PC-3 (cell line): ENCODE measurements at places on chromosomes 5 and 9. TPM values are rescaled to one million over a fixed set of nuclear protein-coding genes. Genes with fewer than 3 reads are reported as not detected.
A peak's percentile ranks its signal among the peaks of the same experiment; 100 is the strongest.

The SPATA9 gene
- total RNA-seq: not detected in 2 replicates

The KLF4 gene
- 38.8 and 55.1 TPM in 2 replicates for total RNA-seq

The PCDHGA2 gene
- total RNA-seq: not detected in 2 replicates

The FGD3 gene
- 5.4 and 6.3 TPM in 2 replicates for total RNA-seq

DNA sequence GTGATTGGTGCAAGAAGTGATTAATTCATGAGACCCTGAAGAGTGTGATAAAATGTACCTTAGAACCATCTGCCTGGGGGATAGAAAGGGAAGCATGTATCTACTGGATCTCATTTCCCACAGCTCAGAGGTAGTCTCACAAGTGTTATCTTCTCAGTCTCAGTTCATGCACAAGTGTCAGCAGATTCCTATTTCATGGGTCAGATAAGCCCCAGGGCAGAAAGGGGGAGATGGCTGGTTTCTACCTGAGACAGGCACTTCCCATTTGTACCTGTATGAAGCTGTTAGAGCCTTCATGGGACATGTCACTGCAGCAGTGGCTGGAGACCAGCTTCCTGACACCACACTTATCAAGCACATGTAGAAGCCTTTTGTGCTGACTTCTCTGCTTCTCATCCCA is 45.6 kb upstream of the SMIM15 start:
- H3K27ac ChIP-seq: no peak overlapping the region
- H3K4me1 ChIP-seq: no peaks in the 10 kb centered on the region
- no peaks in the 10 kb centered on the region for H3K27me3 ChIP-seq
- H3K4me3 ChIP-seq: no peak overlapping the region
- H3K36me3 ChIP-seq: no peaks in the 10 kb centered on the region

- H3K27ac ChIP-seq: no peak overlapping the region
- peaks cover 74% of the 10 kb centered on the region for H3K4me1 ChIP-seq
- no peaks in the 10 kb centered on the region for H3K27me3 ChIP-seq
- H3K4me3 ChIP-seq: no peak overlapping the region
Measured at GRCh38 chr5:140342896-140343295, 3.5 kb downstream of the HBEGF start.

DNA sequence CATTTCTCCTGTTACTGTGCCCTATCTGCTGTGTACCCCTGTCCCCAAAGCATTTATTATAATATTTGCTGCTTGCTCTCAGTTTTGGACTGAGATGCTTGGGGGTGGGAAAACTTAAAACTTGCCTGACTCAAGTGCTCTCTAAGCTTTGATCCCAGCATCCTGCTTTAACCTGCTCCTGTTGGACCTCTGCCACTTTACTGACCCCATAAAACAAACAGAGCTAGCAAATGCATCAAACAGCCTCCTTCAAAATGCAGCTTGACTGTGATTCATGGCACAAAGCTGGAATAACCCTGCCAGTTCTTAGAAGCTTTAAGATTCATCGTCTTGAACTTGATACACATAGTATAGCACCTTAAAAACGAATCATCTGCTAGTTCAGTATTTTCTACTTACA is 212.5 kb downstream of the DEPDC1B start:
- peak overlapping the region; percentile 65; the same call in 1 of the 2 replicates for H3K4me3 ChIP-seq
- DNase-seq: peak; percentile 38
- H3K36me3 ChIP-seq: no peaks in the 10 kb centered on the region
- H3K4me1 ChIP-seq: peaks cover 7% of the 10 kb centered on the region; the same call in 1 of the 2 replicates

DNA sequence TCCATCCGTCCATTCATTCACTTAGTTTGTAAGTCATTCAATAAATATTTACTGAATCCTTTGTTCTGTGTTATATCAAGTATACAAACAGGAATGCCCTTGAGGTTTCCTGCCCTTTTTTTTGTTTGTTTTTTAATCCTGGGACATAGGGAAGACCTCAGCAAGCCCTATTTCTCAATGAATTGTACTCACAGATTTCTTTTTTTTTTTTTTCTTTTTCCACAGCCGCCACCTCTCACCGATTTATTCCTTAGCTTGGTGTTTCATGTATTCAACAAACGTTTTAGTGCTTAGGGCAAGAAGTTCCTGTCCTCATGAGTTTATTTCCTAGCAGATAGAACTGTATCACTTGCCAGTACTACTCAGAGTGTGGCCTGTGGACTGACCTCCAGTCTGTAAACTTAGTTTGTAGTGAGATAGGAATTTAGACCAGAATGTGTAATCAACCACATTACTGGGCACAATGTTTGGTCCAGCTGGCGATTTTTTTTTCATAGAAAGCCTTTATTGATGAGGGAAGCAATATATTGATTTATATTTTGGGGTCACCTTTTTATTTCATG is 35.4 kb upstream of the C5orf47 start:
- peak; percentile 90 for DNase-seq
- H3K27me3 ChIP-seq: no peaks in the 10 kb centered on the region
- peak overlapping the region; percentile 19; the same call in 1 of the 2 replicates for H3K4me3 ChIP-seq
- peaks cover 55% of the 10 kb centered on the region for H3K36me3 ChIP-seq
- peak overlapping the region; percentile 71 for H3K27ac ChIP-seq
